Stimulated activated CD8-positive, alpha-beta memory T cell treated with anti-CD3 and anti-CD28 coated beads, Interleukin-15, amount 100 ng/mL, for 1 hour (primary cell): ENCODE measurements at places on chromosomes 3 and 15.

DNA sequence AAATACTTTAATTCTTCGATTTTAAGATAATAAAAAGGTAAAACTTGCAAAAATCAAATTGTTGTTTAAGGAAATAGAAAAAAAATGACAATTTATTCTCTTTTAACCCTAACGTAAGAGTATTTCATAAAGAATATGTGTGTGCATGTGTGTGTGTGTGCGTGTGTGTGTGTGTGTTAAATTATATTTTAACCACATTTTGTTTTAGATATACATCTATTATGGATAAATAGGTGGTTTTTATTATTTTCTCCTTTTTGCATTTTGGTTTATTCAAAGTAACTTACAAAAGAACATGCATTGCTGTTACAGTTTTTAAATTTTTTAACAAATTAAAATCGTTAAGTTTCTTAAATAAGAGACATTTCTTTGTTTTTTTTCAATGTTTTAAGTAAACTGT is 414.4 kb downstream of the NAALADL2 start:
- no peak for DNase-seq

DNA sequence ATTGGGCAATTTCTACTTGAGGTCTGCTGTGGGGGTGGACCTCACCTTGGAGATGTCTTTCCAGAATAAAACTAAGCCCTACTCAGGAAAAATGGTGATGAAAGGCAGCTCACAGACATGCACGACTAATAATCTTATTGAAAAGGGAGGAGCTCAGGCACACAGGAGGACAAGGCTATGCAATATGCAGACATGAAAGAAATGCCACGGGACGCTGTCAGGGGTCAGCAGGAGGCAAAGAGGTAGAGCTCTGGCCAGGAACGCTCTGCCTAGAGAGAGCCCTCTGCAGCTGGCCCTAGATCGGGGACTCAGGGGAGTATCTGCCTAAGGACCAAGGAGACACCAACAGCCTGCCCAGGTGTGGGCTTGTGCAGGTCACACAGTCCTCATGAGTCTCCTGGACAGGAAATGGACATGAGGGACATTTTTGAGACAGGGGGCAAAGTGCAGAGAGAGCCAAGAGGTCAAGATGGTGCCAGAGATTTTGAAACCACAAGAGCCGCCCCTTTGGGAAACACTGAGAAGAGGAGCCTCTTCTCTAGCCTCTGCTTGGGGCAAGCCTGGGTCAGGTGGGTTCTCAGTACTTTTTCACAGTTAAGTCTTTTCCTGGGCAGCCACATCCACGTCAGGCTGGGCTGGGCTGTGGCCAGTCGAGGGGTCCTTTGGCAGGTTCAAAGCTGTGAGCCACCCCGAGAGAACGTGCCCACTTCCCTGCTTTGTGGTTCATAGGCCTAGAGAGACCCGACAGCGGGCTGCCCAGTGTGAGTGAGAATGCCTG is 23.2 kb downstream of the EAF1 start:
- DNase-seq: no peak

DNA sequence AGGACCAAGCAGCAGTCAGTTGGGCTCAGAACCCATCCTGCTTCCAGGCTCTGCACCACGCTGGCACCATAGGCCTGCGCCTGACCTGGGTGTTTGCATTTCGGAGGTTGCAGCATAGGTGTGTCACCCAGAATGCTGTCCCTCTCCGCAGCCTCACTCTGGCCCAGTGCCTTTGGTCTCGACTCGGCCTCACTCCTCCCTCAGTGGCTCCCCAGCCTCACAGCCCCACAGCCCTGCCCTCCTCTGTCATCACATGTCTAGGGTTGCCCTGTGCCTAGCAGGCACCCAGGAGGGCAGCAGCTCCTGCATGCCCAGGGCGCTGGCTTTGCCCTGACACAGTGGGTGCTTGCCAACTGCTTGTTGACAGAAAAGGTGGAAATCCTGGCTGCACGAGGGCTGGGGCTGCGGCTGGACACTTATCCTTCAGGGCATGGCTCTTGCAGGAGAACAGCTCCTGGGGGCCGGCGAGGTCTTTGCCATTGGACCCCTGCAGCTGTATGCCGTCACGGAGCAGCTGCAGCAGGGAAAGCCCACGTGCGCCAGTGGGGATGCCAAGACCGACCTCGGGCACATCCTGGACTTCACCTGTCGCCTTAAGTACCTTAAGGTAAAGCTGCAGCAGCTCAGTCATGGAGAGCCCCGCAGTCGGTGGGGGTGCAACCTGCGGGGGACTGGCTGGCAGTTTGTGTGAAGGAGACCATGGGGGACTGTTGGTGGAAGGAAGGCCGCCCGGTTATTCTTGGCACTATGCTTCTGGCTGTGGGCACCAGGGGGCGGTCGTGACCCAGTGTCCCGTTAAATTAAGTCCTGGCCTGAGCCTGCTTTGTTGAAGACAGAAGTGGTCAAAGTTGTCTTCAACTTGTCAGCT is 16.2 kb downstream of the NISCH start:
- DNase-seq: no peak

GRCh38 chr15:81766829-81767475 is 278.9 kb downstream of the MEX3B start:
- no peak for DNase-seq

DNA sequence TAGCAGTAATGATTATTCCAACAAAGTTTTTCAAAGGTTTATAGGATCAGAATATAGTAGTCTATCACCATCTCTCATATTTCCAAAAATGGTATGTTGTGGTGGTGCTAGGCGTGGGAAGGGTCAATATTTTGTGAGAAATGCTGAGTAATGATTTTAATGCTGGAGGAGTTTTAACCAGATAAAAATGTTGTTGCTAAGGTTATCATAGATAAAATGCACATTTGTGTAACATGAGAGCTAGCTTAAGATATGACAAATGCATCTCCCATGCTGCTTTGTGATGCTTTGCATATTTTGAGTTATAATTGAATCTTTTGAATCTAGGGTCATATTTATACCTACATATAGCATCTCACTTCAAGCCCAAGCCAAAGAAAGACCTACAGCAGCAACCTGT is 103.9 kb upstream of the ROBO1 start:
- DNase-seq: no peak

DNA sequence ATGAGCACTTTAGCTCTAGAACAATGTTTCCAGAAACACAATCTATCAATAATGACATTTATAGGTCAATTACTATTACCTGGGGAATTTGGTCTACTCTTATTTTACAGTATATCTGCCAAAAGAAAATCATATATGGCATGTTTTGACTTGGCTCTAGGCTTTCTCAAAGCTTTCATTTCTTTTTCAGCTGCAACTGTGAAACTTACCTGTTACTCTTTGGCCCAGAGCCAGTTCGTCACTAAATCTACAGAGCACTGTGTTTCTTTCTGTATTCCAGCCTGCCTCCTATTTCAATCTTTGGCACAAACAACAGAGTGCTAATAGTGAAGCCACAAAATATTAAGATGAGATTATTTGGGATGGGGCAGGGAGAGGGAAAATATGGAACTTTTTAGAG is 76.0 kb downstream of the P2RY1 start:
- DNase-seq: no peak

DNA sequence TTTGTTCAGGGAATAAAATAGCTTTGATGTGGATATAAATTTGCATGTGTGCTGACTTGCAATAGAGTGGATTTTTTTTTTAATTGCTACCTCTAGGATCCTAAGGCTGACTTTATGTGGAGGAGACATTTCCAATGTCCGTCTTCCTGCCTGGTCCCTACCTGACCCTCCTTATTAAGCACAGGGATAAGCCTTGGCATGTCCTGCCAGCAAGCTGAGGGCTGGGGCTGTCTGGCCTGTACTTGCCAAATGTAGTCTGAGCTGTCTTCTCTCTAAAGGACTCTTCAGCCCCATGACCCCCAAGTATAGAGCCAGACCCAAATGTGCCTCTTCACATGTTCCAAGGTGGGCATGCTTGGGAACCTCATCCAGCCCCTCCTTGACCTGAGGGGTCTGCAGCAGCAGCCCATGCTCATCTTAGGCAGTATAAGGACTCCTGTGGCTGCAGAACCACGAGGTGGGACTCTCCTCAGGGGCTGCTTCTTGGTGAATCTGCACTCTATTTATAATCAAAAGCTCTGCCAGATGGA is 88.8 kb downstream of the CACNA1D start:
- no peak for DNase-seq

GRCh38 chr15:36005542-36005941 is 459.6 kb upstream of the DPH6 start:
- DNase-seq: no peak

GRCh38 chr15:40102897-40103858 is 5.5 kb downstream of the BMF start:
- DNase-seq: no peak

DNA sequence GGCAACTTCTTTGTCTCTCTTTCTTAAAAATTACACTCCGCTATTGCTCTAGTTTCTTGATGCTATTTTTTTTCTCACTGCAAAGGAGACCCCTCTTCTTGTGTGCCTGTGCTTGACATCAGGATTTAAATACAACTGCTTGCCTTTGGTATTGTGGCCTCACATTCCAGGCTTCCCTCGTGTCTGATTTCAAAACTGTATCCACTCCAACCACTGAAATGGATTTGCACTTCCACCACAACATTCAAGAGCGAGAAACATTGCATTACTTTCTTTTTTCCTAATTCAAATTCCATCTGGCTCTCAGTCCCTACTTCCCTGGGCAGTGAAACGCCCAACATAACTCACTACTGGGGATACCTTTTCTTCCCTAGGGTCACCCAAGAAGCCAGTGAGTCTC is 50.4 kb upstream of the PXYLP1 start:
- DNase-seq: no peak

DNA sequence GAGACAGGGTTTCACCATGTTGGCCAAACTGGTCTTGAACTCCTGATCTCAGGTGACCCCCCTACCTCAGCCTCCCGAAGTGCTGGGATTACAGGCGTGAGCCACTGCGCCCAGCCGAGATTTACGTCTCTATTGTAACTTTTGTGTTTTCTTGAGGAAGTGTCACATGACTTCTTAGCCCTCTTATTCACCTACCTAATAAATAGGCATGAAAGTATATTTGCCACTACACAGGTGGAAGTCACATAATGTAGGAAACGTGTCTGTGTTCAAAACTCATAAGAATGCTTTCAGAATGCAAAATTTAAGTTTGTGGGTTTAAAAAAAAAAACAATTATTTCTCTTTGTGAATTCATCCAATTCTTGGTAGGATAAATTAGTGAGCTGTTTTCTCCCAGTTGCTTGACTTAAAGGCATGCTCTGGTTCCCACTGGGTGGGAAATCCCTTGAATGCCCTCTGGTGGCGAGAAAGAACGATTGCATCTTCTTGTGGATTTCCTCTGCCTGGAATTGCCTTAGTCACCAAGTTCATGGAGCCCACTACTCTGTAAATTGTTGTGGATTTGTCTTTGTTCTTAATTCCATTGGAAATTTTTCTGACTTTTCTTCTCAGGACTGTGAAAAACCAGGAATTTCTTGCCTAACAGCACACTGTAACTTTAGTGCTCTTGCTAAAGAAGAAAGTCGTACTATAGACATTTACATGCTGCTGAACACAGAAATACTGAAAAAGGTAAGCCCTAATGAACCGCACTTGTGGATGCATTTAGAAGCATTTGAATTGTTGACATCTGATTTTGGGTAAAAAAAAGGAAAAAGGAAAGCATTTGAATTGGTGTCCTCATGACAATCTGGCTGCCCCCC is 82.2 kb upstream of the CTDSPL start:
- no peak for DNase-seq

GRCh38 chr15:50786871-50787270 is 21.4 kb upstream of the SPPL2A start:
- no peak for DNase-seq

DNA sequence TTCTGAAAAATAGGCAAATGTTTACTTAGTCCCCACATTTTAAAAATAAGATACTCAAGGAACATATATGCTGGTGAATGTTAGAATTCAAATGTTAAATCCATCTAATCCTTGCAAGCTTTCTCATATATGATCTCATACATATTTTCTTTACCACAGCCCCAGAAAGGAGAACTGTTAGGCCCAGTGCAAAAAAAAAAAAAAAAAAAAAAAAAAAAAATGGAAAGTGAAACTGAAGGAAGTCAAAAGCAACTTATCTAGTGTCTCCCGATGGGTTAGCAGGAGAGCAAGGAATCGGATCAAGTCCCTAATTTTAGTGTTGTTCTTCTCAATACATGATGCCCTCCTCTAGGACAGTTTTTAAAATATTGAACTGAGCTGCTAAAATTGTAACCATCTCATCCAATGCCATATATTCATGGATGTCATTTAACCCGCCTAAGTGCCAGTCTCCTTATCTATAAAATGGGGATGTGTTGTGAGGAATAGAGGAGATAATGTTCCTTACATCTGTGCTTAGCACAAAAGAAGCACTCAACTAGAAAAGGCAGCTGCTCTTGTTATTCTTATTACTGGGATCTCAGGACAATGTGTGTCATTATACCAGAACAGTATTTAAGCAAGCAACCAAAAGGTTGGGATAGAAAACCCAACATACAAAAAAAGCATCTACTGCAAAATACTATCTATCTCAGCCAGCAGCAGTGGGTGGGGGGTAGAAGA is 279.7 kb downstream of the MAGI1 start:
- DNase-seq: no peak

DNA sequence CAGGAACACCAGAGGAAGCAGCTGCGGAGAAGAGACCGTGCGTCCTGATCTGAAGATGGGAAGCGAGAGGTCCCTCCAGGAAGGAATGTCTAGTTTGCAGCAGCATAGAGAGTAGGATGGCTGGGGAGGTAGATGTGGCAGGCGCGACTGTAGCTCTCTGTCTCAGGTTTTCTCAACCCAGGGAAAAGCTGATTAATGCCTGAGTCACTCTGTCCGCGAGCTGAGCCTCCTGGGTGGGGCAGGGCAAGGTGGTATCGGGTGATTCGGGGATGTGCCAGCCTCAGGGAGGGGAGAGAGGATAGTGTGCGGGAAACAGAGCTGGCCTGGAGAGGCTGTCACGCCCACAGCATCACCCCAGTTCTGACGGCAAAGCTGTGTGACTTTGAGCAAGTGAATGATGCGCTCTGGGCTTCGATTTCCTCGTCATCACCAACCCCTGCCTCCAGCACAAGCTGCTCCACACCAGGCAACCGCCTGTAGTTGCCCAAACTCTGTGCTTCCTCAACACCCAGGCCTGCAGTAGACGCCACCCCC is 28.4 kb downstream of the CPN2 start:
- DNase-seq: no peak

- DNase-seq: no peak
These were observed 7.7 kb downstream of the CCDC54 start for GRCh38 chr3:107384907-107385306.

- no peak for DNase-seq
These were observed 273.2 kb downstream of the MECOM start for GRCh38 chr3:169390271-169390670.

GRCh38 chr15:88873786-88874185 is 21.6 kb downstream of the HAPLN3 start:
- DNase-seq: no peak

- no peak for DNase-seq
These were observed 34.9 kb upstream of the TTBK2 start for GRCh38 chr15:42955518-42955917.

GRCh38 chr3:177516158-177517011 is 319.1 kb upstream of the TBL1XR1 start:
- no peak for DNase-seq
